ENCODE measurements at places on chromosomes 1 and 21. TPM values are rescaled to one million over a fixed set of nuclear protein-coding genes. Genes with fewer than 3 reads are reported as not detected.

The FMOD gene
- 5.9 TPM for total RNA-seq

The CATSPERE gene
- total RNA-seq, result 1.8 TPM

The YRDC gene
- total RNA-seq, result 8.5 TPM

The BRINP3 gene
- not detected for total RNA-seq

The CLCA1 gene
- total RNA-seq, result not detected

- DNase-seq, result no peak
Measured at GRCh38 chr1:96840396-96840795, 118.8 kb downstream of the PTBP2 start.

GRCh38 chr1:31910933-31911332 lies 27.2 kb downstream of the PTP4A2 start:
- no peak for DNase-seq

DNA sequence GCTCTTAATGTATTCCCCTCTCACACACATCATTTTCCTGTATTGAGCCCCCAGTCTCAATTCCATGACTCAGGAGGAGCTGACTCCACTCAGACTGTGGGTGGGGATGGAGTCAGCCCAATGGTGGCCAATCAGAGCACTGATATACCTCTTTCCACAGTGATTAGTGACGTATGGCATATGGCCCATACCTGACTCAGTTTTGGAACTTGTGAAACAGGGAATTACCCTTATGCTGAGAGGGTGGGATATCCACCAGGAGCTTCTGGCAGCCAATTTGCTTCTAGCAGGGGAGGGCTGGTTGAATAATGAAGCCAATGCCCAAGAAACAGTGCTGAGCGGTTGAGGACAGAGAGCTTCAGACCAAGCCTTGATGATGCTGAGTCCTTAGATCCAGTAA lies 86.4 kb upstream of the SPATA6 start:
- no peak for DNase-seq

DNA sequence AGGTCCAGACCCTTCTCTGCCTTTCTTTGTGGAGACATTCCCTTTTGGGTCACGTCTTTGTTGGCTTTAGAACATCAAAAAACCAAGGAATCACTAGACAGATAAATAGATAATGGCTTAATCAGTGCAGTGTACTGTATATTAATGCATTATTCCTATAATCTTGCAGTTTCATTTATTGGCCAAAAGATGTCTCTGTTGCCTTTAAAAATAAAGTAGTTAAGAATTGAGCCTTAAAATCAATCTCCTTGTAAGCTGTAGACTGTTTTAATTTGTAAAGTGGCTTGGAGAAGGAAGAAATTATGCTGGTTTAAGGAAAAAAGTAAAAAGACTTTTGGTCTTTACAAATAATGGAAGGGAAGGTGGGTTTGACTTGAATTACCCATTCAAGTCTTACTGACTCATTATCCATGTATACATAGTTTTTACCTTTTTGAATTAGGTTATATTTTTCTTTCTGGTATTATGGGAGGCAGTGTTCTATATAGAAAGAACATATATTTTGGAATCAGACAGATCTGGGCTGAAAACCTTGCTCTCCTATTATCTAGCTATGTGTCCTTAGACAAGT lies 84.6 kb downstream of the VPS13D start:
- DNase-seq, result no peak

- DNase-seq, result no peak
Measured at GRCh38 chr1:97832481-97832880, 88.4 kb downstream of the DPYD start.

- DNase-seq, result no peak
Measured at GRCh38 chr1:117127795-117128194, 6.2 kb upstream of the TRIM45 start.

DNA sequence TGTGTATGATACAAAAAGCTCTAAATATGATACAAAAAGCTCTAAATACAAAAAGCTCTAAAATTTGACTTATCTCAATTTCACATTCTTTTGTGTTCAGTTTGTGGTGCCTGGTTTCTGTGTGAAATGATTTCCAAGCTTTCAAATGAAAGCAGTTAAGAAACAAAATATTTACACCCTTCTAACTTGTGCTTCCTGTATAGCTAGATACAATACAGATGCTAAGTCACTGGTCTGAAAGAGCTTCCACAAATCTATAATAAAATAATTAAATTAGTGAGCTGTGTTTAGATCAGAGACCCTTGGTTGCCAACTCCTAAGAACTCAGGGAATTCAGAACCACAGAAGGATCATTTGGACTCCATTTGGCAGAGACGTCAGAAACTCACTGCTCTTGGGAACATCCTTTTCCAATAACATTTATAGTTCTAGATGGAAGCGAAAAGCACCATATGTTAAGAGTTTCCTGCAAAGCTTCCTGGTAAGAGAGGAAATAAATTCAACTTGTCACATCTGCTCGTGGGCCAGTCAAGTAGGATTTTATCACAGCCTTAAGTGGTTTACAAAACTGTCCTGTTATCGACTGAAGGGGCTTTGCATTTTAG lies 1079.1 kb downstream of the ADGRL2 start:
- DNase-seq, result no peak
